ENCODE measurements at places on chromosomes 13 and 19.

DNA sequence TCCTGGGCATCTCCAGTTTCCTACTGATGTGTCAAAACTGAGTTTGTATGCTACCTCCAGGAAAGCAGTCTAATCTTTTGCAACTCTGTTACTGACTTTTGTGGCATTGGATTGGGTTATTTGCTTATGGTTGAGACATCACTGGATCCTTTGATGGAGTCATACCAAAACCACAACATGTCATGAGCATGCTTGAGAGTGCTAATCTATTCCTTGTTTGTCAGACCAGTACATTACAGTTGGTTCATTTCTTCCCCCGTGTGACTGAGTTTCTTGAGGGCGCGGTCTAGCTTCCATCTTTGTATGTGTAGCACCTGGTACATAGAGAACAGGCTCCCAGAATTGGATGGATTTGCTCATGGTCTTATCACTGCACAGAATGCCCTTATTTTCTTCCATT is 43.2 kb downstream of the SUGT1 start:
- DNase-seq = no peak

- DNase-seq = peak; percentile 53
These were observed 65.4 kb downstream of the GNG7 start for GRCh38 chr19:2636897-2637683.

DNA sequence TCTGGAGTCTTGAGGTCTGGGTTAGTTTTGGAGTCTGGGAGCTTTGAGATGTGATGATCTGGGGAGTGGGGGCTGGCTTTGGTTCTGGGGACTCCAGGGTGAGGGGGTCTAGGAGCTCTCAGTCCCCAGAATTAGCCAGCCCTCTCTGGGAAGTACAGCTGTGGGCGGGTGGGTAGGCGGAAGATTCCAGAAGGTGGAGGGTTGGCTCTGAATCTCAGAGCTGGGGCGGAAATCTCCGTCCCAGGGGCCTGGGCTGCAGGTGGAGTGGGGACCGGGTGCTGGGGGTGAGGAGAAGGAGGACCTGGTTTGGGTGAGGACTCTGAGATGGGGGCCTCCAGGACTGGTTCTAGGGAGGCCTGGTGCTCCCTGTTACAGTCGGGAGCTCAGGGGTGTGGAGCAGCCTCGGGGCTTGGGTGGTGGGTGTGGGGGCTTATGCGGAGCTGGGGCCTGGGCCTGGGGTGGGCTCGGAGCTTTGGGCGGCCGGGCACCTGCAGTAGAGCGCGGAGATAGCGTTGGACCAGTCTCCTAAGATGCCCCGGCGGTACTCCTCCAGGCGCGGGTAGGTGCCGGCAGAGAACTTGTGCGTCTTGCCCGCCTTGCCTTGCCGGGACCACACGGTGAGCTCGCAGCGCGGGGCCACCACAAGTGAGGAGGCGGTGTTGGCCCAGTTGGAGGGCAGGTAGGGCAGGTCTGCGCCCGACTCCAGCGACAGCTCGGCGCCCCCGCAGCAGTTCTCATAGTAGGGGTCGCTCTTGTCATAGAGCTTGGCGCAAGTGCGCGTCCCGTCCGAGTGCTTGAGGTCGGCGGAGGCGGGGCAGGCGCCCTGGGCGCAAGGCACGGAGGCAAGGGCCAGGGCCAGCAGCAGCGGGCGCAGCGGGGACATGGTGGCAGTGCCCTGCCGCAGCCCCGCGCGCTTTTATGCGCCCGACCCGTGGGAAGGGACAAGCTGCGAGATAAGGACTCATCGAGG is at the start of gene SYCN:
Gene SYCN (minus strand): TSS at position 892 of the 970 bp plus-strand sequence. CDS start 9 bp downstream, at position 883.
- DNase-seq = no peak

GRCh38 chr13:111515635-111516034 is 195.2 kb downstream of the TEX29 start:
- no peak for DNase-seq

- no peak for DNase-seq
These were observed 47.4 kb upstream of the PCDH9 start for GRCh38 chr13:67277581-67277980.

- no peak for DNase-seq
These were observed 2.9 kb upstream of the CERS1 start for GRCh38 chr19:18898607-18899408.

GRCh38 chr19:31504221-31504620 is 155.0 kb upstream of the TSHZ3 start:
- no peak for DNase-seq

GRCh38 chr19:18649371-18650020 is 12.7 kb downstream of the KLHL26 start:
- no peak for DNase-seq

DNA sequence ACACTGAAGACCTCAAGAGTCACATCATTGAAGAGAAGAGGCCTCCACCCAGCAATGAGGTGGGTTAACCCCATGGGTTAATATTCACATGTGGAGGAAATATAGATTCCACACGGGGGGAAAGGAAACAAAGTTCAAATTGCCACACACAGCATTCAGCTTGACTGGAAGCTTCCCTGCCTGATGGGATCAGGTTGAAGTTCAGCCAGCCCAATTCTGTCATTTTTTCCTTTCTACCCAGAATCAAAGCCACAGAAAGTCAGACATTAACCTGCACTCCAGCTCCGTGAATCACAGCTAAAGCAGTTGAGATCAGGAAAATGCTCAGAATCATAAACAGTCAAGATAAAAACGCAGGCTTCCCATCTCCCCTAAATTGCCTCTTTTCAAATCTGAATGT is 208.7 kb upstream of the OBI1 start:
- DNase-seq = no peak

DNA sequence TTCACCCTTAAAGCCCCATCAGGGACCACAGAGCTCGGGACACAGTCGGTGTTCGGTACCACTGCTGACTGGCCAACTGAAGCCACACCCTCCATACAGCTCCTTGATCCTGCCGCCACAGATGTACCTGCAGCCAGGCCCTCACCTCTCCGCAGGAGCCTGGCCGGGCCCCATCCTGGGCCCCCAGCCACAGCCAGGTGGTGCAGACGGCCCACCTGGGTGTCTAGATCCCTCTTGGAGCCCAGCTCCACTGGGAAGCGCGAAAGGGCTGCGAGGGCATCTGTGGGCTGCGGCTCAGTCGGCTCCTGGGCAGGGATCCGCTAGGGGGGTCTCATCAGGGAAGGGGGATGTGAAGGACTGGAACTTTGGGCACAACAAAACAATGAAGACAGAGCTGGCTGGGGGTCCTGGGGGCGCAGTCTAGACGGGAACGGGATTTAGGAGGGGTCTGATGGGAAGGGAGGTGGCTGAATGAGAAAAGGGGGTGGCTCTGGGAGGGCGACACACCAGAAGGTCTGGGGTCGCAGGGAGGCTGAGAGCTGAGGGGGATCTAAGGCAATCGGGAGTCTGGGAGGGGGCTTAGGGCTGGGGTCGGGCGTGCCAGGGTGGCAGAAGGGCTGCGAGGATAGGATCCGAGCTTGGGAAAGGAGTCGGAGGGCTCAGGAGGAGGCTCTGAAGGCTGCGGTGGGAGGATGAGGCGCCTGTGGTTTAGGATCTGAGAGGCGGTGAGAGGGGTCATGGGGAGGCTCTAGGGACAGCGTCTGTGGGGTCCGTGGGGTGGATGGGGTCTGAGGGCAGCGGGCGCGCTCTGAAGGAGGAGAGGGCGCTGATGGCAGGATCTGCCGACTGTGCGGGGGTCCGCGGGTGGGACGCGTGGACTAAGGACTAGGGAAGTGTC is 15.8 kb downstream of the PRODH2 start:
- no peak for DNase-seq

DNA sequence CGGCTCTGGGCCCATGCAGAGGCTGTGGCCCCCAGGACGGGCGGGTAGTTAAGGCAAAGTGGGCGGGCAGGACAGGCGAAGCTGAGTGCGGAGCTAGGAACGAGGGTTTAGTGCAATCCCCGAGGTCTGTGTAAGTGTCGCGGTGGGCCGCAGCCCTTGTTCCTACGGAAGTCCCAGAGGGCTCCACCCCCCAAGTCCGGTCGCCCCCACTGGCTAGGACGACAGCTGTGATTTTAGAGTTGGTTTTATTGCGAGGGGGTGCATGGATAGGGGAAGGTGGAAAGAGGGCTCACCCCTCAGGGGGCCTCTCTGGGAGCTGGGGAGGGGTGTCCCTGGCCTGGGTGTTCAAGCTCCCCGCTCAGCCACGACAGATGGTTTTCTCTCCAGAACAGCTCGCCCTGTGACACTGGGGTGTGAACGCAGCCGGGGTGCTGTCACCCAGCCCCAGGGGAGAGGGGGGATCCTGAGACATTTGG is 21.7 kb downstream of the ZBTB7A start:
- no peak for DNase-seq

GRCh38 chr13:85828094-85828684 is 29.0 kb upstream of the SLITRK6 start:
- DNase-seq = peak; percentile 8

DNA sequence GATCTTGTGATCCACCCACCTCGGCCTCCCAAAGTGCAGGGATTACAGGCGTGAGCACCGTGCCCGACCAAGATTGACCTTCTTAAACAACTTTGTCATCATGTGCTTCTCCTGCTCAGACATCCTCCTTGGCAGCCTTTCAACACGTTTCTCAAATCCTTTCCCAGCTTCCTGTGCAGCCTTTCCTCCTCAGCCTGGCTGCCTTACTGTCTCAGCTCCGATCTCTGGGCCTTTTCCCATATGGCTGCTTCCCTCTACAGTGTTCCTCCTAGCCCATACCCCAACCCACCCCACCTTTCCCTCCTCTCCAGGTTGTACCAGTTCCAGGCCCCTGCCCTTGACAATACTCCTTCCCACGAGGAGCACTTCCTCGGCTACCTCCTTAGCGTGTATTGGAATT is 7.2 kb downstream of the PHF11 start:
- DNase-seq = no peak

- DNase-seq = no peak
These were observed 9.3 kb upstream of the CDX2 start for GRCh38 chr13:27978301-27978968.

DNA sequence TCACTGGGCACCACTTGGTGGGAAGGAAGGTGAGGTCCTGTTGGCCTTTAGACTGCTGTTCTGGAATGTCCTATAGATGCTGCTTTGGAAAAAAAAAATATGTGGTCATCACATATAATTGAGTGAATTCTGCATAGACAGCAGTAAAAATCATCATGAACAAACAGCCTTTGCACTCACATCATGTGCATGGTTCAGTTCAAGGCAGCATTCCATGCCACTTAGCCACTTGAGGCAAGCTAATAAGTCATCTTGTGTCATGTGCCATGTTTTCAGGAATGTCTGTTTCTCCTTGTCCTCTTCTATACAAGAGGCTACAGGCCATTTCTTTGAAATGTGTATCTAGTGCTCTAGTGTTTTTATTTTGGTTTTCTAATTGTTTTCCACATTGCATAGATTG is 43.9 kb upstream of the TSC22D1 start:
- no peak for DNase-seq

GRCh38 chr19:22533761-22534160 is 100.4 kb upstream of the ZNF492 start:
- no peak for DNase-seq

DNA sequence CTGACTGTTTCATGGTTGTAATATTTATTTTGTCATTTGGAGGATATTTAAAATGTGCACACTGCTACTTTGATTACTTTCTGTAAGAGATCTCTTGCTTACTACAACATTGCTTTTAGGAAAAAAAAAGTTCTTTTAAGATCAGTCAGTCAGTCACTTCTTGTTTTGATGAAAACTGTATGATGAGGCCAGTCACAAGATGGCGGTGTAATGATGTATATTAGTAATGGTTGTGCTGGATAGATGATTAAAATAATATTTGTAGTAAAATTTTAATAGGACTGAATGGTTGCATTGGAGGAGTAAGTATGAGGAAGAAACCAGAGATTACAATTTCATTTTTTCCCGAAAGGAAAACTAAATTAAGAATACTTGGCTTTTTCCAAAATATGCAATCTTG is 2411.1 kb downstream of the PCDH9 start:
- DNase-seq = no peak

DNA sequence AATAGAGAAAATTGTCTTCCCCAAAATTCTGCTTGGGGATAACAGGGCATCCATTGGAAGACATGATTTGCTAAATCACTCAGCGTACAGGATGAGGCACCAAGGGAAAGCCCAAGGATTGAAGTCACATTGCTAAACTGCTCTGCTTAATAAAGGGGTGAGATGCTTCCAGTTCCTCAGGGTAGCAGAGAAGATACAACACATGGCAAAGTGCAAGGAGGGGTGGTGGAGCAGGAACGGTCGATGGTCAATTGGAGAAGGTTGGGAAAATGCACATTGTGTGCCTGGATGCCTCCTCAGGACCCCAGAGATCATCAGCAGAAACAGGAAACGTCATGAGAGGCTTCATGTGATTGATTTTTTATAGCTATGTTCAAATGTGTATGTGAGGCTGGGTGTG is 116.3 kb upstream of the SOX1 start:
- no peak for DNase-seq

DNA sequence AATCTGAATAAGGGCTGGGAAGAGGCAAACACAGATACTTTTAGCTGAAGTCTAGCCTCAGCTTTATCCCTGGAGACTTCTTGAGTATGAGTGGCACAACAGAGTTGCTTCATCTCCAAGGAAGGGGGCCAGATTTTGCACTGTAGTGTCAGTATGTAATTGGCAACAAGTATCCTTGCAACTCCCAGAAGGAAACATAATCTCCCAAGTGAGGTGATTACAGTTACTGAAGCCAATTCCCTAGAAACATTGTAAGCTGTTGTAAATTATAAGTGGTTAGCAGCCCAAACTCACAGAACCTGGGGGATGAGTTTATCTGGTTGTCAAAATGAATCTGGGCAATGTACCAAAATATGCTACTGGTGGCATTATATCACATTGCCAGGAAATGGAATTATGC is 2065.7 kb upstream of the PCDH20 start:
- DNase-seq = no peak

DNA sequence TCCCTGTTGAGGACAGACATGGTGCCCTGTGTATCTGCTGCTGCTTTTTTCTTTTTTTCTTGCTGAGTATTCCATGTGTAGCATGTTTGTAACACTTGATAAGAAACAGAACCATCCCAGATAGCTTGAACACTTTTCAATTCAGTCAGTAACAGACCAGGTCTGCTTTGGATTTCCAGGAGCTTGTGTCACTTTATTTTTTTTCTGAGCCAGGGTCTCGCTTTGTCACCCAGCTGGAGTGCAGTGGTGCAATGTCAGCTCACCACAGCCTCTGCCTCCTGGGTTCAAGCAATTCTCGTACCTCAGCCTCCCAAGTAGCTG is 43.7 kb downstream of the BBC3 start:
- DNase-seq = no peak

DNA sequence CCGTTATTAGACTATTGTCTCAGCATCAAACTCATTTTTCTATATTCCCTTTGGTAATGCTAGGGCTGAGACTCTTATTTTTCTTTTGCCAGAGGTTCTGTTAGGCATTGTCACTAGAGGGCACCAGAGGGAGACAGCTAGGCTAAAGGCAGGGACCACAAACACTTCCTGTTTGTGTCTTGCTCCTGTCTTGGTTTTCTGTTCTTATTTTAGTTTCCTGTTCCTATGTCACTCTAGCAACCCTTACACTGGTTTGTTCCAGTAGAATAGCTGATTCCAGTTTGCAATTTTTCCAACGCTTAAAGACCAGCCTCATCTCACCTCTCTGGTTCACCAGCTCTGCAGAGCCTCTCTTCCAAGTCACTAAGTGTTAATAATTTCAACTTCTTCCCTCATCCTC is 772.0 kb downstream of the DIAPH3 start:
- DNase-seq = peak; percentile 38

- DNase-seq = no peak
These were observed 185.0 kb downstream of the TUBA3C start for GRCh38 chr13:18996627-18997051.
